Foreskin fibroblast (primary cell): ENCODE measurements at places on chromosomes 7 and 10.

DNA sequence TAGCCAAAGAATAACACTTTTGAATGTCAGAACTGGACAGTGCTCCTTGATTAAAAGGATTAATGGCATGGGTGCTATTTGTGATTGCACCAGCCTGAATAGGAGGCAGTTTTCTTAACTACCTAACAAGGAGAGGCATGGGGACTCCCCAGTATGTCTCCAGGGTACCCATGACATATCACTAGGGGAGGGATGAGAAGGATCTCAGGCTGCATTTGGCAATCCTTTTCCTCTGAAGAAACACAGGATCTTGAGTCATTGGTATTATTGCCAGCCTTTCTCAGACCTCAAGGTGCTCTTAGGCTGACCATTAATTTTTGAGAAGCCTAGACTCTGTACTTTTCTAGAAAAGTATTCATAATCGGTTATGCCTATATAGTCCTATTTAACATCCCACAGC is 77.5 kb upstream of the NPVF start:
- no peak for DNase-seq

GRCh38 chr7:91357379-91357778 is 93.1 kb downstream of the FZD1 start:
- DNase-seq = peak; percentile 10

- DNase-seq = no peak
Observed at GRCh38 chr7:105650382-105650970, 69.2 kb upstream of the EFCAB10 start.

GRCh38 chr7:78862411-78862900 is 591.0 kb downstream of the MAGI2 start:
- DNase-seq = no peak

DNA sequence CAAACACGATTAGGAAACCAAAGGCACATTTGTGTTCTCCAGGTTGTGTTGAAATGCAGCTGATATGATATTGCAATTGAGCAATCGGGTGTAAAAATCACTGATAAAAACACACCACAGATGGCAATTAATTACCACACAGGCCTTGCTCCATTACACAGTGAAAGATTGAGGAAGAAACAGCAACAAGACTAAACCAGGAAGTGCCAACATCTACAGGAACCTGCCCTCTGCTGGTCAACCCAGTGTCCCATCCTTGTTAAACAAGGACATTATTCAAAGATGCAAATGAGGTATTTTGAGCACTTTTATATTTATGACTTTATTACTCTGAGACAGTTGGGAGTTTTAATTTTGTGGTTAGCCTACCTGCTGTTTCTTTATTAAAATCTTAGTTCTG is 765.6 kb upstream of the GHITM start:
- no peak for DNase-seq

- DNase-seq = no peak
Observed at GRCh38 chr7:91082852-91083495, 181.3 kb upstream of the FZD1 start.

GRCh38 chr7:104111271-104111670 is 96.5 kb downstream of the ORC5 start:
- DNase-seq = no peak

DNA sequence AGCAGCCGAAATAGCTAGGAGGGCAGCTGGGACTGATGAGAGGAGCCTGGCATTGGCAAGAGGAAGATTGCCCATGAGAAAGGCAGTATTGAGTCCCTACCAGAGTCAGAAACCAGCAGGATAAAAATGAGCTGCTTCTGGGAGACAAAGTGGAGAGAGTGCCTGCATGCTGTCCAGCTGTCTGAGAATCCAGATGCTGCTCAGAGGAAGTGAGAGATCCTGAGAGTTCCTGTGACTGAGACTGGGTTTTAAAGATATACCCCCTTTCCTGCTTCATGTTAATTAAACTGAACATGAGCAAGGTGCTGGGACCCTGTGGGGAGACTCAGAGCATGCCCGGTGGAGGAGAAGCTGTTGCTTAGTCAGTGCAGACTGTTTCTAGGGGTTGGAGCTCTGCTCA is 107.5 kb downstream of the KIF20B start:
- DNase-seq = peak; percentile 8

DNA sequence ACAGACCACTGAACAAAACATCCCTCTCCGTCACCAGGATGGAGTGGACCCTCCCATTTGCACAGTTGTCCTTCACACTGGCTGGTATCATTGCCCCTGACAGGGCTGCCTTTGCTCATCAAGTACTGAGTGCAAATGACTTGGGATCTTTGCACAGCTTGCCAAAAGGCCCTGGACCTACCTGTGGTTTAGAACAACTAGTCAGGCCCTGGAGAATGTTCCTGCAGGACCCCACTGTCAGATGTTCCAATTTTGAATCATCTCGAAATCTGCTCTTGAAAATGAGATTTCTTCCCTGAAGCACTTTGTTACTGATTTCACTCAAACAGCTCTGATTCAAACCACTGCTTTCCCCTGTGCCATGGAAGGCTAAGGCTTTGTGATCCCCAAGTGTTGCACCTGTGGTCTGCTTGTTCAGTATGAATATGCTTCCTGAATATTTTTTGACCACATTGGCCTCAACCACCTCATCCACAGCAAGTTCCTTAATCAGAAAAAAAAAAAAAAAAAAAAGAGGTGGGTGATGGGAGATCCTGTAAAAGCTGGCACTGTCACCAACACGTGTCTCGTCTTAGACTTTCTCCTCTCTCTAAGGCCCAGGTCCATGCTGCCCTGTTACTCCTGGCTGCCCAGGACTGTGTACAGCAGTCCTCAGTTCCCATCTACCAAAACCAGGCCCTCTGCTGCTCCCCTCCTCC is 2.7 kb upstream of the AOAH start:
- DNase-seq = no peak

DNA sequence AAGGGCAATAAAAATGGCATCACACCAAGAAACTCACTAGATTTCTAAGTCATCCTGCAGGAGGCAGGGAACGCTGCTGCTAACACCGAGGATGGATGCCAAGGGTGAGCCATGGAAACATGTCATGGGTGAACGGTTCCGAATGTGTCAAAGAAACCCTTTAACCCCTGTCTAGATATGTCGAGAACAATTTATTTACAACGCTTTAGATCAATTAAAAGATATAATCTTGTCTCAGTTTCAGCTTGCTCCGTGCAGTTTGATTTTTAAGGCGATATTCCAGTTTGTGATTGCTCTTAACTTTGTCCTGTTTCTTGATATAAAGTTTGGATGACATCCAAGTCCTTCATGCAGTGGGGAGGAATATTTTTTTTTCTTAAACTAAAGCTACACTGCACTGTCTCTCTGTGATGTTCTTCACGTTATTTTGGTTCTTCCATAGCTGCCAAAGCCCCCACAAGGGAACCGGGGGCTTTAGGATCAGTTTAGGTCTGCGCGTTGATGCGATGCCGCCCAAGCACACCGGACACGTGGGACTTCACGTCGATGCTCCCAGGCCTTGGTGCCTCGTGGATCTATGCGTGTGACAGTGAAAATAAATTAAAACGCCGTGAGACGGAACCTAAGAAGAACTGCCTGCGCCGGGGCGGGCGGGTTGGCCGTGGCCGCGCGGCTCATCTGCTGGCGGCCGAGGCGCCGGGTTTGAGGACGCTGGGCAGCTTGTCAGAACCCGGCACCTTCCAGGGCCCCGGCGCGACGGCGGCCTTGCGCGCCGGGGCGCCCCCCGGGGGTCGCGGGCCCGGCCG is 220.3 kb downstream of the PHTF2 start:
- DNase-seq = peak; percentile 25

DNA sequence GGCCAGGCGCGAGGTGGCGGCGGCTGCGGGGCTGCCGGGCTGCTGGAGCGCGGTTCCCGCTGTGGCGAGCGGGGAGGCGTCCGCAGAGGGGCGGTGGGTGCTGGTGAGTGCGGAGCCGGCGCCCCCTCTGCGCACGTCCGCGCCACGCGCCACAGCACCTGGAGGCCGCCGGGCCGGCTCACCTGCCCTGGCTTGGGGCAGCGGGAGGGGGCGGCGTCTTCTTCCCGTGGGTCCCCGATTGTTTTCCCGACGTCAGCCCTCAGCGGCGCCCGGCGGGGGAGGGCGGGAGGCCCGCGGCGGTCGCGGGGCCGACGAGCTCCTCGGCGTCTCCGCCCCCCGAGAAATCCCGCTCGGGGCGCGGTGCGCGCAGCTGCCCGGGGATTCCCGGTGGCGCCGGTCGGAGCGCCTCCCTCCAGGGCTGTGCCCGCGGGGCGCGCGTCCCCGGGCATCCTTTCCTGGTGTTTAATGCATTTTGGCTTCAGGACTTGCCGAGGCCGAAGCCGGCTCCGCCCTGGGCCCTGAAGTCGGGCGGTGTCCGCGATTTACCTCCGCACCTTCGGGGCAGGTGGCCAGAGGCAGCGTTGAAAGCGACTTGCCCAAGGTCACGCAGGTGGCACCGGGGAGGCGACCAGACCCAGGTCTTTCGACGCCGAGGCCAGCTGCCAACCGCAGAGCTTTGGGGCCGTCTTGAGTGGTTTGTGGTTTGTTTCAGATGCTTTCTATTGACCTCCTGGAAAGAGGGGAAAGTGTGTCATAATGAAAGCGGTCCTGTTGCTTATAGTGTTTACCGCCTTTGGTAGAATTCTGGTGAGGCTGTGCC is 561 bp downstream of the PLEKHA1 start:
- peak; percentile 52 for DNase-seq

DNA sequence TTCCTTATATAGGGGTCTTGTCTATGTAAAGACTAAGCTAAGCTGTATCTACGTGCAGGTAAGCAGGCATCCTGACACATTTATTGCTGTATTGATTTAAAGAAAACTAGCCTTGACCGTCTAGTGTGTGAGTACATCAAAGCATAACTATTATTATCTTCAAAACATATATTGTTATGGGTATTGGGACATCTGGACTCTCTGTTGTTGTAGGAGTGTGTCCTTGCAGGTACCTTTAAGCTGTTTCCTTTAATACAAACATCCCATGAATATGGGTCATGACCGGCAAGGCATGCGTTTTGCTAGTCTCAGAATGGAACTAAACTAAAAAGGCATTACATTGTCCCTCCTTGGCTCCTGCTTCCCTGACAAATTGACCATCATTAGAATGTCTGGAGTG is 35.1 kb upstream of the AKR1E2 start:
- no peak for DNase-seq
